ENCODE measurements at places on chromosomes 6 and 20.

- DNase-seq: no peak
These were observed 582.4 kb downstream of the CDH26 start for GRCh38 chr20:60540591-60540990.

DNA sequence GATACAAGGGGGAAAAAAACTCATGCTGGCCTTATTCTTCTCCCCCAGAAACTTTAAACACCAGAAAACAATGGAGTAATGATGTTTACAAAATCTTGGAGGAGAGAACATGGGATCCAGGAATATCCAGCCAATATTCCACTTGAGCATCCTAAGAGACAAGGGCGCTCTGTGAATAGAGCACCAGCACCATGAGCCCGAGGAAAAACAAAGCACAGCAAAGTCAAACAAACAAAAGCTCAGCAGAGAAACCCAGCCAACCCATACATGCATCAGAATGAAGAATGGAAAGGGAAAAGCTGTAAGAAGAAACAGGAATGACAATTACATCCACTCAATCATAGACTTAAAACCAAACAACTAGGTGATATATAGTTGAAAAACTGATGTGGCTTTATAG, 4.6 kb upstream of the NAA20 start:
- DNase-seq: no peak

DNA sequence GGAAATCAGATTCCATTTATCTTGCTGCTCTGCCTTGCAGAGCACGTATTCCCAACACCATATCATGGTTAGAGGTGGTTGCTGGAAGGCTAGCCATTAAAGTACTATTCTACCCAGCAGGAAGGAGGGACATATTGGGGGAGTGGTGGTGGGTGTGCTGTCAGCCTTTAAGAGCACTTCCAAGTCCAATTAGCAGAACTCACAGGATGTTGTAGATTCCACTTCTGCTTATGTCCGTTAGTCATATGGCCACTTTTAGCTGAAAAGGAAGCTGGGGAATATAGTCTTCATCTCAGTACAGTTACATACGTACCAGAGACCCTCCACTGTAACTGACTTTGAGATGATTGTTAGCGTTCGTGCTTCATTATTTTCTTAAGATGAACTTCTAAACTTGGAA, 94.4 kb downstream of the SAMD3 start:
- DNase-seq: no peak

- DNase-seq: no peak
These were observed 304.2 kb downstream of the TFAP2C start for GRCh38 chr20:56933331-56933698.

GRCh38 chr6:18260448-18261106, 3.8 kb downstream of the DEK start:
- no peak for DNase-seq

- no peak for DNase-seq
These were observed 18.1 kb downstream of the CST9 start for GRCh38 chr20:23587631-23588030.

DNA sequence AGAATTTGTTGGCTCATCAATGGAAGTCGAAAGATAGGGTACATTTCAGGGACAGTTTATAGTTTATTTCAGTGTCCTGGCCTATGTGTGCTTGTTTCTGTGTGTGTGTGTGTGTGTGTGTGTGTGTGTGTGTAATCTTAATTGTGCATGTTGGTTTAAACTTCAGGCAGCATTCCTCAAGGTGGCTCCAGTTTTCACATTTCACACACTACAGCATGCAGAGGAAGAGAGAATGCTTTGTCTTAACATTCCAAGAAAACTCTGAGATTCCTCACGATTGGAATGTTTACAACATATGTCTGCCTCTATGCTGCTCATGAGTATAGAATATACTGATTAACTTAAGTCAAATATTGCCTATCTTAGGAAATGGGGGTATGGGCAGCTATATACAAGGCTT, 332.6 kb upstream of the EPHA7 start:
- no peak for DNase-seq

- DNase-seq: no peak
These were observed 5.5 kb downstream of the OGFRL1 start for GRCh38 chr6:71294121-71294523.

DNA sequence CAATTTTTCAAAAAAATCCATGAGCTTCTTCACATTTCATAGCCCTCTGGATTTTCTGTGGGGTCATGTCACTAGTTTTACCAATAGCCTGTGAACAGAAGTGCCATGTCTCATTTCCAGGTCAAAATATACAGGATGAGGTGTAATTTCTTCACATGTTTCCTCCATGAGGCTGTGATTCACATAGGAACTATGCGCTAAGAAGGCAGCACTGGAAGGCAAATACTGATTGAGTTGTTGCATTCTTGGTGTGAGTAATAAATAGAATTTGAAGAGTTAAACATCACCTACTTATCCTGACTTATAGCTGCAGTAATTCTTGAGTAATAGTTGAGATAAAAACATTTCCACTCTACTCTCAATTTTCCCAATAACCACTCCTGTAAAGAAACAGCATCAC, 442.3 kb downstream of the HAO1 start:
- no peak for DNase-seq

DNA sequence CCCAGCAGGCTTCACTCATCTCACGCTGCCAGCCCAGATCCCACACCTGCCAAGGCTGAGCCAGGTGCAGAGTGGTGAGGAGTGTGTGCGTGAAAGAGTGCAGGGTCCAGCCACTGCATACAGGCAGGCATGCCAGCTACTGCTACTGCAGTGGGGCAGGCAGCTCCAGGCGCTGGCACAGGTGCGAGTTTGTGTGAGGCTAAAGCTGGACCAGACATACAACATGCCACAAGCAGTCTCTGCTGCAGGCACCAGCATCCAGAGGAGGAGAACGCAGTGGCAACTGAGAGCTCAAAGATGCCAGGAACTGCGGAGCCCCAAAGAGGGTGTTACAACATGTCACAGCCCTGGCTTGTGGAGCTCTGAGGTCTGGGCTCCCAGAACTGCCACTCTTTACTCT, 149.8 kb downstream of the EYS start:
- DNase-seq: no peak

DNA sequence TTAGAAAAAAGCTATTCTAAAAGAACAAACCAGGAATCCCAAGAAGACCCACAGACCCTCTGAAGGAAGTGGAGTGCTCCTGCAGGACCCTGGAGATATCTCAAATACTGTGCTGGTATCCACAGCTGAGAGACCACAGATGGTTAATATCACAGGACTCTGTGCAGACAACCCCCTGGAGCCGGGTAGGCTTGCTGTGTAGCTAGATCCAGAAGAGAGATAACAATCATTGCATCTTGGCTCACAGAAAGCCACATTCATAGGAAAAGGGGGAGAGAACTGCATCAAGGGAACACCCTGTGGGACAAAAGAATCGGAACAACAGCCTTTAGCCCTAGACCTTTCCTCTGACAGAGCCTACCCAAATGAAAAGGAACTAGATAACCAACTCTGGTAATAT, 689.5 kb downstream of the PHF3 start:
- no peak for DNase-seq

DNA sequence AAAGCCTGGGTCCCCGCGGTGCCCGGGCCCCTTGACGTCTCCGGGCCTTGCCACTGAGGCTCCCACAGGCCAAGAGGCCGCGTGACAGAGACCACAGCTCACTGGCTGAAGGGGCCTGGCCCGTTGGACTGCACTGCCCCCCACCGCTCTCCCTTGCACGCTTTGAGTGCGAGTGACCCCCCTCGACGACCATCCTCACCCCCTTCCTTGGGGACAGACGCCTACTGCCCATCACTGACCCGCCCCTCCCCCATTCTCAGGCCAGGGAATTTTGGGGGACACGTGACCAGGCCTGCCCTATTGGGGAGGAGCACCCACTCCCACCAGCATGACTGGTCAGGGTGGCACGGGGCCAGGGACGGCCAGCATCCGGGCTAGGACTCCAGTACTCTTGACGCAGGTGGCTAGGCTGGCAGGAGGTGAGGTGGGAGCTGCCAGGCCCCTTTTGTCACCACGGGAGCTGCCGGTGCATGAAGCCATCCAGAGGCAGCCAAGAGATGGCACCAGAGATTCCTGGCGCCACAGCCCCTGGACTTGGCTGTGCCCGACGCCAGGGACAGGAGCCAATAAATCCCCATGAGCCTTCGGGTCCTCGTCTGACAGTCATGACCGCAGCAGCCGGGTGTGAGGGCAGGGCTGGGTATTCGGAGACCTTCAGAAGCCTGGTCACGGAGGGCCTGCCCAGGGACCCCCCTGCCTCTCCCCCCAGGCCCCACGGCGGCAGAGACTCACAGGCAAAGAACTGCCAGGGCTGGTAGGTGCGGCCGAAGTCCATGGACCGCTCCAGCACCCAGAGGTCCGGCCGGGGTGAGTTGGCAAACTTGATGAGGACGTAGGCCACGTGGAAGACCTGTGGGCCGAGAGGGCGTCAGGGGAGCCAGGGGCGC, 14.5 kb downstream of the LAMA5 start:
- DNase-seq: no peak

- no peak for DNase-seq
These were observed 30.7 kb downstream of the CHD6 start for GRCh38 chr20:41587523-41587922.

GRCh38 chr6:113291751-113292445, 565.2 kb upstream of the MARCKS start:
- DNase-seq: no peak

DNA sequence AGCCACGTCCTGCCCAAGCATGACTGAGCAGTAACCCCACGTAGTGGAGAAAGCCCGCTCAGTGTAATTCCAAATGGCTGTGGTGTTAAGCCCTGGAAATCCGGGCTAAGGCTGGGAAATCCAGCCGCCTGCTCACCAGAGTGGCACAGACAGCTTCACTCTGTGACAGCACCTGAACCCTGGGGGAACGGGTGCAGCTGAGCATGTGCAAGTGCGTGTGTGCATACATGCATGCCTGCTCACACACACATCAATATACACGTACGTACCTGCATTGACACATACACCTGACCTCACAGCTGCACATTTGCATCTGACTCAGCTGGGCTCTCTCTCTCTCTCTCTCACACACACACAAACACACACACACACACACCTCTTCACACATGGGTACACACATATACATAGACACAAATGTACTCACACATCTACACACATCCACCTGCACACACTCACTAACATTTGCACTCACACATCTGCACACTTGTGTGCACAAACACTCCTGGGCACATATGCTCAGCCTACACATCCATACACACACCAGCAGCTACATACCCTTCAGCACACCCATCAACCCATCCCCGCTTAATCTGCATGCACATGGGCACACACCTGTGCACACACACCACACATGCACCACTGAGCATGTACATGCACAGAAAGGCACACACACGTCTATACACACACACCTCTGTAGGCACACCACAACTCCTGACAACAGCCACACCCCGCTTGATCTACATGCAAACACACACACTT, 114.1 kb downstream of the GRM4 start:
- DNase-seq: no peak

DNA sequence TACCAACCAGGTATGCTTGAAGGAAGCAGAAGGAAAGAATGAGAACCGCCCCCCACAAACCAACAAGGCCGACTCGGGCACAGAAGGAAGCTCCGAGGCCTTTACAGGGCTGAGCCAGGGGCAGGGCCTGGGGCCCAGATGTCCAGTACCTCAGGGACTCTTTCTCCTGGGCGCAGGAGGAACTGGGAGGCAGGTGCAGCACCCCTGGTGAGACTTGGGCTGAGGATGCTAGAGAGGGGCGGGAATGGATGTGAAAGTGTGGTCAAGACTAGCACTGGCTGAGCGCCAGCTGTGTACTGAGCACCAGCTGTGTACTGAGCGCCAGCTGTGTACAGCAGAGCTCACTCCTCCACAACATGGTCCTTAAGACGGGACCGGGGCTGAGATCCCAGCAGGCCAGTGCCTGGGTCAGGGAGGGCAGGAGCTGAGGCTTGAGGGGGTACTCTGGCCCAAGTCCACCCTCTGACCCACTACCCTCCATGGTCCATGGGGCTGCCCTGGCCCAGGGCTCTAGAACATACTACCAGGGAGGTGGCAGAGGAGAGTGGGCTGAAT, 369.4 kb downstream of the TAF4 start:
- no peak for DNase-seq

DNA sequence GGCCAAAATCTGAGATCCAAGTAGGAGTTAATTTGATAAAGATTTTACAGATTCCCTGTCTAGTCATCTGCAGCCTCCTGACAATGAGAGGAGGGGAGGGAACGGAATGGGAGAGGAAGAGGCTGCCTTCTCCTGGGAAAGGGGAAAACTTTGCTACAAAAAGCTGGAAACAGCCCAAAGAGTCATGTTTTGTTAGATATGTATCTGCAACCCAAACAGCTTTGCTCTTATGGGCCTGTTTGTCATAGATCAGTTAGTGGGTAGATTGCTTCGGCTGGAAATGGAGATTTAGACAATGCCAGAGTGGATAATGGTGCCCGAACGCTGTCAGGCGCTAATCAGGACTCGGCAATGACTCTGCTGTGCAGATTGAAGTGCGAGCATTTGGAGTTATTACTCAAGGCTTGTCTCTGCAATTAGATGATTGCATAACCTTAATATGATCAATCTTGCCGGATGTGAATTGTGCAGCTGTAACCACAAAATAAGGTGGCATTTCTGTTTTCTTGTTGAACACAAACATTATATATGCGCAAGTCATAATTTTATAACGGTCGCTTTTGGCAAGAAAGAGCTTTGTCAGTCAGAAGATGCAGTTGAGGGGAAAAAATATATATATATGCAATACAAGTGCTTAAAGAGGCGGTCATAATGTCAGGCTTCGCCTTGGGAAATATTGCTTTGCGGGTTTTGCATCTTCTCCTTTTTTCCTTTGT, 92.4 kb upstream of the MAFB start:
- no peak for DNase-seq

DNA sequence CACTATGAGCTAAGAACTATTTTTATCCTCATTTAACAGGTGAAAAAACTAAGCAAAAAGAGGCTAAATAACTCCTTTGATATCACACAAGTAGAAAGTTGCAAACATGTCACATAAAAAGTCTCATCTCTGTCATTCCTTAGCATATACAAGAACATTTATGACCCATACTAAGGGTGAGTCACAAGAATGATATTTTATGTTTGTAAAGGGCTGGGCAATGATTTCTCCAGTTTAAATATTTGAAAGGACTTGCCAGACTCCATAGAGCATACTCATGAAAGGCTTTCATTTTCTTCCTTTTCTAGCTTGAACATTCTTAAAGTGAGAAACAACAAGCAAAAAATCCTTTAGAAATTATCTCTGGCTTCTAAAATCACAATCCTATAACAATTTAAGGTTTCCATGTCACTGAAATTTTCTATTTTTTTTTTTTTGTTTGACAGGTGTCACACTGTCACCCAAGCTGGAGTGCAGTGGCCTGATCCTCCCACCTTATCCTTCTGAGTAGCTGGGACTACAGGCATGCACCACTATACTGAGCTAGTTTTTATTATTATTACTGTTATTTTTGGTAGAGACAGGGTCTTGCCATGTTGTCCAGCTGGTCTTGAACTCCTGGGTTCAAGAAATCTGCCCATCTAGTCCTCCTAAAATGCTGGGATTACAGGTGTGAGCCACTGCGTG, 338.0 kb upstream of the KHDRBS2 start:
- no peak for DNase-seq

DNA sequence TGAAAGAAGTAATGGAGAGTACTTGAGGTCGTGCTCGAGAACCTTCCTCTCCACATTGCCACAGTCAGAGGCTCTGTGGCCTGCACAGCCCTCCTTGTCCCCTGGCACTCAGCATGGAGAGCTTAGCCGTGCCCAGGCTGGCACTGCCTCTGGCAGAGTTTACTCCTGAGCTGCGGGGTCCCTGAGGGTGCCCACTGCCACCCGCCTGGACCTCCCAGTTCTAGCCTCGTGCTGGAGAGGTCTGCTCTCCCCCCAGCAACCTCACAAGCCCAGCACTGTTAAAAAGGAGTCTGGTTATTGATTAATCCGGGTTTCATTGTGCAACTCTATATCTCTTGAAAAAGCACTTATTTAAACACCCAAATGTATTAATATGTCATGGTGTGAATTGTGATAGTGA, 226.8 kb downstream of the TMEM242 start:
- no peak for DNase-seq
